ENCODE measurements at places on chromosomes 1 and 21. TPM values are rescaled to one million over a fixed set of nuclear protein-coding genes. Genes with fewer than 3 reads are reported as not detected.

Gene LEPR
- total RNA-seq = 3.3 TPM

Gene ZMYND12
- total RNA-seq = not detected

Gene HTR6
- not detected for total RNA-seq

Gene PLPPR4
- not detected for total RNA-seq

Gene MMEL1
- total RNA-seq = 0.81 TPM

Gene C1orf122
- 29.2 TPM for total RNA-seq

Gene SUSD4
- not detected for total RNA-seq

Gene DNAJC28
- 0.86 TPM for total RNA-seq

Gene CASQ1
- total RNA-seq = not detected

GRCh38 chr1:212561501-212561931 is 47.0 kb upstream of the ATF3 start:
- peaks cover 4% of the 10 kb centered on the region for H3K36me3 ChIP-seq
- no peak overlapping the region for H3K4me3 ChIP-seq
- peaks cover 22% of the 10 kb centered on the region for H3K4me1 ChIP-seq
- H3K27me3 ChIP-seq = peaks cover 6% of the 10 kb centered on the region
- no peak for DNase-seq
- H3K27ac ChIP-seq = no peak overlapping the region

- H3K27me3 ChIP-seq = no peaks in the 10 kb centered on the region
- H3K4me3 ChIP-seq = no peak overlapping the region
- DNase-seq = no peak
Measured at GRCh38 chr21:44370027-44370735, 16.8 kb downstream of the TRPM2 start.

- DNase-seq = no peak
- H3K27ac ChIP-seq = no peak overlapping the region
- H3K4me3 ChIP-seq = no peak overlapping the region
Measured at GRCh38 chr1:94334764-94335163, 83.4 kb upstream of the ABCD3 start.

GRCh38 chr1:183734543-183735036 is 70.3 kb upstream of the RGL1 start:
- DNase-seq = no peak
- H3K4me1 ChIP-seq = no peaks in the 10 kb centered on the region
- H3K27me3 ChIP-seq = peaks cover 14% of the 10 kb centered on the region
- no peak overlapping the region for H3K27ac ChIP-seq
- H3K4me3 ChIP-seq = no peak overlapping the region
- H3K36me3 ChIP-seq = no peaks in the 10 kb centered on the region

GRCh38 chr1:173112129-173112528 is 61.4 kb upstream of the TNFSF18 start:
- H3K4me3 ChIP-seq = no peak overlapping the region
- peaks cover 12% of the 10 kb centered on the region for H3K36me3 ChIP-seq
- no peak for DNase-seq
- H3K27me3 ChIP-seq = no peaks in the 10 kb centered on the region
- no peak overlapping the region for H3K27ac ChIP-seq

GRCh38 chr1:119227456-119227855 is 87.0 kb upstream of the WARS2 start:
- no peak for DNase-seq
- no peak overlapping the region for H3K4me3 ChIP-seq
- no peaks in the 10 kb centered on the region for H3K27me3 ChIP-seq
- H3K27ac ChIP-seq = no peak overlapping the region
- H3K4me1 ChIP-seq = no peaks in the 10 kb centered on the region

GRCh38 chr1:170661646-170662411 is 2.1 kb upstream of the PRRX1 start:
- H3K27me3 ChIP-seq = peaks cover 46% of the 10 kb centered on the region
- H3K4me3 ChIP-seq = no peak overlapping the region
- no peak overlapping the region for H3K27ac ChIP-seq

DNA sequence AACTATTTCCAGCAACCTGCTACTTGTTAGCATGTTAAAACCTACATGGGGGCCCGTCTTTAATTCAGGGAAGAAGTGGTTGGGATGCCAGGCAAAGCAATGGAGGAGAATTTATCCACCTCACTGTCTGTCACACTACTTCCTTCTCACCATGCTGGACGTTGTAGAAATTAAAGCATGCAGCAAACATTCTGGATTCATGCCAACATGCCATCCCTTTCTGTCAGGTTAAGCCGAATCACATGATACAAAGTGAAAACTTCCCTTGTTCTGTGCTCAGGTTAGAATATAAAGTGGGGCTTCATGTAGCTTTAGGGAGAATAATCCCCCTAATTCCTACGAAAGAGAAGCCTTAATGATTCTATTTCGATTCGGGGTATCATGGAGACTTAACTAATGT is 95.5 kb downstream of the ERG start:
- H3K4me3 ChIP-seq = no peak overlapping the region
- H3K4me1 ChIP-seq = no peaks in the 10 kb centered on the region
- DNase-seq = no peak

DNA sequence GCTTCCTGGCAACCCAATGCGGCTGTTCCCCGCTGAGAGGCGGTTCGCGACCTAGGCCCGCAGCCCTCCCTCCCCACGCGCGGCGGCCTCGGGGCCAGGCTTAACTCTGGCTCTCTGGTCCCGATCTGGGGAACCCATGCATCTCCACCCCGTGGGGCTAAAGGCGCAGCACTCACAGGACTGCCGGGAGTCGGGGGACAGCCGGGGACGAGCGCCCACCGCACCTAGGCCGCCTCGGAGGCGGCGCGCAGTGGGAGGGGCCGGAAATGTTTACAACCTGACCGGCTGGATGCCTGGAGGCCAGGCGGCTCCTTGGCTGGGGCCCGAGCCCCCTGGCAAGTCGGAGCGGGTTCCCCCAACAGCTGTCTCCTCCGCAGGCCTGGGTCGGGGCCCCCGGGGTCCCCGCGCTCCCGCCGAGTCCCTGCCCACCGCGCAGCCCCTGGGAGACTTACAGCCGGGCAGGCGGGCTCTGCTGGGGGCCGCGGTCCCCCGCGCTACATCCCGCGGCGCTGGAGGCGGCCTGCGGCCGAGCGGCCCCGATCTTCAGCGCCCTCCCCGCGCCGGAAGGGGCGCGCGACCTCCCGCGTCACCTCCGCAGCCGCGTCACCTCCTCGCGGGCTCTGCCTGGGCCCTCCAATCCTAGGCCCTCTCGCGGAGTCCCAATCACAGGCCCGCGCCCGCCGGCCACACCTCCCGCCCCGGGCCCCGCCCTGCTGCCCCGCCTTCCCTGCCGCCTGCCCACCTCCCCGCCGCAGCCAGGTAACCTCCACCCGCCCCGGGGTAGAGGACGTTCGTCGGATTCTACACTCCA is at the start of gene ADIPOR1:
Gene ADIPOR1, minus strand, starts transcription at position 580 of the 811 bp plus-strand sequence. CDS start 7,242 bp downstream, outside the sequence.
- peak; percentile 94 for DNase-seq
- H3K27ac ChIP-seq = peak within 1 kb of the TSS; percentile 84
- no peaks in the 10 kb centered on the region for H3K27me3 ChIP-seq
- H3K36me3 ChIP-seq = no peaks in the 10 kb centered on the region

- H3K36me3 ChIP-seq = peaks cover 13% of the 10 kb centered on the region
- H3K4me1 ChIP-seq = peaks cover 4% of the 10 kb centered on the region
- no peak for DNase-seq
- H3K27me3 ChIP-seq = no peaks in the 10 kb centered on the region
- H3K4me3 ChIP-seq = no peak overlapping the region
- H3K27ac ChIP-seq = no peak overlapping the region
Measured at GRCh38 chr1:12031039-12031980, 12.0 kb downstream of the MIIP start.

DNA sequence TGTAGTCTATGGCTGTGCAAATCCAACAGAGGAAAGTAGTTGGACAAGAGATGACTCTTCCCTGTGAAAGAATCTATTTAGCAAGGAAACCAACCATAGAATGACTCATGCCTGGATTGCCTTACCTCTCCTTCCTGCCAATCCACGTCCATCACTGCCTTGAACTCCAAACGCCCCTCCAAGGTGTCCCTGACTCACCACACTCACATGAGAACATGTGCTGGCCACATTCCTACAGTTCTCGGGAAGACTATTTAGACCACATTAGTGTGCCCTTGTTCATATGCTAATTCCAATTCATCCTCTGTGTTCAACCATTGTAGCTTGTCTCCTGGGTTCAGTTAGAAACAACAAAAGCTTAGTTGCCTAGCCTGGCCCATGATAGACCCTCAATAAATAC is 157.3 kb downstream of the SLC30A10 start:
- no peaks in the 10 kb centered on the region for H3K36me3 ChIP-seq
- no peaks in the 10 kb centered on the region for H3K4me1 ChIP-seq
- H3K27me3 ChIP-seq = no peaks in the 10 kb centered on the region
- no peak overlapping the region for H3K4me3 ChIP-seq
- DNase-seq = no peak

DNA sequence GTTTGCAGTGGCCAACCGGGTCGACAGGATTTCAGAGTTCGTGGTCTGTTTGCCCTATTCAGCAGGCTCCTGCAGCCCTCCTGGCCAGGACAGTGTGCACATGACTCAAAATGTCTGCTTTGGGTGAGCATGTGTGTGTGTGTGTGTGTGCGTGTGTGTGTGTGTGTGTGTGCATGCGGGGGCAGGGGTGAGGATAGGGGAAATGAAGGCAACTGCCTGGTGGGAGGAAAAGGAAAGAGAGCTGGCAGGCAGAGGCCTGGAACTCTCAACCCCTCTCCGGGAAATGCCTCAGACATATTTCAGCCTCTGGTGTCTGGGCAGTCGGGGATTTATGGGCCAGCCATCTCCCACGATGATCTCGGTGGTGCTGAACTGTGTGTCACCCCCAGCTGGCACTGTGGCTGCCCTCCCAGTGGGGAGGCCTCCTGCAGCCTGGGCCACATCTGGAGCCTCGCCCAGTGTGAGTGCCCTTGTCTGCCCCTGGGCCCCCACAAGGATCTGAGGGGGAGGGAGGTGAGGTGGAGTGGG is 15.2 kb downstream of the CDCP2 start:
- no peaks in the 10 kb centered on the region for H3K4me1 ChIP-seq
- H3K4me3 ChIP-seq = no peak overlapping the region
- no peak for DNase-seq
- no peak overlapping the region for H3K27ac ChIP-seq

GRCh38 chr21:41920476-41920875 is 33.3 kb downstream of the C2CD2 start:
- peaks cover 7% of the 10 kb centered on the region for H3K4me1 ChIP-seq
- H3K27ac ChIP-seq = no peak overlapping the region
- peaks cover 6% of the 10 kb centered on the region for H3K27me3 ChIP-seq
- DNase-seq = no peak
- H3K4me3 ChIP-seq = no peak overlapping the region

- H3K4me3 ChIP-seq = no peak overlapping the region
- H3K36me3 ChIP-seq = no peaks in the 10 kb centered on the region
- DNase-seq = no peak
- peaks cover 44% of the 10 kb centered on the region for H3K27me3 ChIP-seq
- H3K27ac ChIP-seq = no peak overlapping the region
Measured at GRCh38 chr1:153343811-153344717, 4.6 kb downstream of the PGLYRP4 start.

- peaks cover 20% of the 10 kb centered on the region for H3K27me3 ChIP-seq
- no peaks in the 10 kb centered on the region for H3K4me1 ChIP-seq
- no peaks in the 10 kb centered on the region for H3K36me3 ChIP-seq
Measured at GRCh38 chr1:116234429-116234828, 123.2 kb downstream of the MAB21L3 start.

GRCh38 chr1:222918801-222919477 is 104.1 kb downstream of the DISP1 start:
- peaks cover 13% of the 10 kb centered on the region for H3K36me3 ChIP-seq
- no peak overlapping the region for H3K4me3 ChIP-seq
- no peaks in the 10 kb centered on the region for H3K27me3 ChIP-seq
- H3K4me1 ChIP-seq = no peaks in the 10 kb centered on the region

DNA sequence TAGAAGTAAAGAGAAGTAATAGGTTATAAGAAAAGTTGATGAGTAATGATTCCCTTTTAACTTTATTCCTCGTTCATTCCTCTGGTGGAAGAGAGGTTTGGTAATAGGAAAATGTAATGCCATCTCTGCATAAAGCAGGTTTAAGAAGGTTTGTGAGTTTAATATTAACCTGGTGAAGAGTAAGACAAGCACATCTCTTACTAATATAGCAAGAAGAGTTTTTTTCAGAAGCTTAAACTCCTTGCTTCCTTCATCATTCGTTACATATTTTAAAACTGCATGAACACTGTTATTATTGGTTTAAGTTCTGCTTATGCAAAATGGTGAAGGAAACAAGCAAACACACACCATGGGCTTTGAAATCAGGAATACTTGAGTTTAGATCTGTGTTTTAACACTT is 9.2 kb upstream of the PLA2G4A start:
- H3K36me3 ChIP-seq = no peaks in the 10 kb centered on the region
- no peak overlapping the region for H3K27ac ChIP-seq
- no peak for DNase-seq
- H3K4me1 ChIP-seq = no peaks in the 10 kb centered on the region

- no peaks in the 10 kb centered on the region for H3K36me3 ChIP-seq
- peak overlapping the region; percentile 2 for H3K4me3 ChIP-seq
- no peak for DNase-seq
- peaks cover 11% of the 10 kb centered on the region for H3K4me1 ChIP-seq
Measured at GRCh38 chr1:246591504-246591903, 25.2 kb downstream of the CNST start.

GRCh38 chr1:226654046-226654667 is 84.9 kb downstream of the ITPKB start:
- no peaks in the 10 kb centered on the region for H3K36me3 ChIP-seq
- peaks cover 64% of the 10 kb centered on the region for H3K4me1 ChIP-seq
- H3K27me3 ChIP-seq = no peaks in the 10 kb centered on the region
- H3K4me3 ChIP-seq = peak overlapping the region; percentile 74
- DNase-seq = no peak

DNA sequence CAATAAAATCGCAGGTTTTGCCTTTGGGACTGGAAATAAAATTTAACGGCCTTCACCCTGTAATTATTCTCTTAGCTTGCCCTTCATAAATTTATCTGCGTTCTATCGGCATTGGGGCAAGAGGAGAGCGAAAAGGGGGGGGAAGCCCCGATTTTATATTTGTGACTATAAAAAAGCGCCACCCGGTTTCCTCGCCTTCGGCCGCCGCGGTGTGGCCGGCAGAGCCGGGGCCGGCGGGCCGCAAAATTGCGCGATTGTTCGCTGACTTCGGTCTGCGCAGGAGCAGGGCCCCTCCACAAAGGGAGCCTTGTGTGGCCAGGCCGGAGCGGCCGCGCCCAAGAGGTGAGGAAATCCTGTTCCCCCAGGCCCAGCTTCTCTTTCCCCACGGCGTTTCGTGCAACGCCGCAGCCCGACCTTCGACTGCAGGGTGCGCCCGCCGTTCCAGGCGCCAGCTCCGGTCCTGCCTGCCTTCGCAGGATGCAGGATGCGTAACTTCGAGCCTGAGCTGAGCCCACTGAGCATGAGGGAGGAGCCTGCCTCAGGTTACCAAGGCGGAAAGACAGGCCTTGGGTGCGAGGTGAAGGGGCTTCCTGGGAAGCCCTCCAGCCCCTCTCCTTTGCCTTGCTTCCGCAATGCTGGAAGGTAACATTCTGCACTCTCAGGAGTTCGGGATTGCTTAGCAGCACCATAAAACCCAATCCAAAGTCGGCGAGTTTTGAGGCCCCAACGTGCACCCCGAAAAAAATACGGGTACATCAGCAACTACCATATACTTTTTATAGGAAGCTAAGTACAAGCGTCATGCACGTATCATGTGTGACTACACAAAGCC is 4.9 kb upstream of the TBX15 start:
- H3K27me3 ChIP-seq = peaks cover 85% of the 10 kb centered on the region
- no peak overlapping the region for H3K4me3 ChIP-seq
- DNase-seq = no peak
- H3K27ac ChIP-seq = no peak overlapping the region
- H3K4me1 ChIP-seq = no peaks in the 10 kb centered on the region
- peaks cover 12% of the 10 kb centered on the region for H3K36me3 ChIP-seq
